ENCODE measurements at places on chromosomes 3 and 15.

DNA sequence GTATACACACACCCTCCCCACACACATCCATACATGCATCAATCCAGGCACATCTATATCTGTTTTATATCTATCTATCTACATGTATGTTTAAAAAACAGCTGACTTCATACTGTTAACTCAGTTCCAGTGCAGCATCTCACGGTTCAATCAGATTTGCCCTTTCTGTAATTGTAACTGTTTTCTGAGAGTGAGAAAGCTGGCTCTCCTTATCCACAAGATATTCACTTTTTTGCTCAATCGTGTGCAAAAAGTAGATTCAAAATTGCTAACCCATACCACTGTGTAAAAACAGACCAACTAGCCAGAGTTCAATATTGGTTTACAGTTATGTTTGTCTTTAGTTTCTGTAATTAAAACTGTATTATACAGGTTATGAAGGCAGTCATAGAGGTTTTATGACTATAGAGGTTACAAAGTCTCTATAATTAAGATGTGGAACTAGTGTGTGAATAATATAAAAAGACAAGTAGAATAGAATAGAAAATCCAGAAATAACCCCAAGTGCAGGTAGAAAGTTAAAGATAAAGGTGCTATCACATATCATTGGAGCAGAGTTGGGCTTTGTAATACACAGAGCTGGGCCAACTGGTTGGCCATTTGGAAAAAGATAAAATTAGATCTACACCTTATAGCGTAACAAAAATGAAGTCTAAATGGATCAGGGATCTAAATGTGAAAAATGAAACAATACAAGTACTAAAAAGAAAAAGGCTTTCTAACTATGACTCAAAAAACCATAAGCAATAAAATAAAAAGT lies 20.1 kb upstream of the MCF2L2 start:
- DNase-seq: no peak

GRCh38 chr3:71702131-71703024 lies 22.8 kb downstream of the EIF4E3 start:
- no peak for DNase-seq

GRCh38 chr3:99419116-99419515 lies 219.3 kb upstream of the COL8A1 start:
- DNase-seq: no peak

DNA sequence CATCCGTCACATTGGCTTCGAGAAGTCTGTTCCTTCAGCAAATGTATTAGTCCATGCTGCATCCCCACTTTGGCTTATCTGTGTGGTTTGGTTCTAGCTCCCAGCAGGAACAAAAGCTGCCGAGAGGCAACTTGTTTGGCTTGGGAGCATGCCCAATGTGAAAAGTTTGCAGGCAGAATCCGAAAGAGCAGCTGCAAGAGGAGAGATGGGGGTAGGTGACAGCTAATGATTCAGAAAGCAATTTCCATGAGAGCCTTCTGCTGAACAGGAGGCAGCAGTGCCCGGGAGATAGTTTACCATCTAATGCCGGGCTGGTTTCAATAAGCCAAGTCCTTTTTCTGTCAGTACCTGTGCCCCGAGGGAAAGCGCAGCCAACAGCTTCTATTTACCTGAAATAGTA lies 60.2 kb downstream of the GRM7 start:
- no peak for DNase-seq

- no peak for DNase-seq
Measured at GRCh38 chr3:109774108-109774507, 436.8 kb upstream of the DPPA4 start.

Measured in esophagus squamous epithelium (tissue), 5 donors.